ENCODE measurements at places on chromosomes 12 and 14.
A peak's percentile ranks its signal among the peaks of the same experiment; 100 is the strongest.

DNA sequence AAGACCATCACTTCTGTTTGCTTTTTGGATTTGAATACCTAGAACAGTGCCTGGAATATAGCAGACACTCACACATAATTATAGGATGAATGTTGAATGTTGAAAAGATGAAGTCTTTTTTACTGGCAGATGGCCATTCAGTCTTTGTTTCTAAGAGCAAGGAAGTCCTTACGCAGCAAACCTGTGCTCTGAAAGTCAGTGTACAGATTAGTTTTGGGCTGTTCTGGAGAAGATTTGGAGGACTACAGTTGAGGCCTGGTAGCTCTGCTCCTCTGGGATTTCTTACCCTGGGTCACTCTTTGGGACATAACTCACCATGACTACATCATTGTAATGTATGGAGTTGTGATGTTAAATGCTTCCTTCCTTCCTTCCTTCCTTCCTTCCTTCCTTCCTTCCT lies 3.3 kb downstream of the OR4E2 start:
- no peak for DNase-seq

GRCh38 chr12:67943141-67943892 lies 45.9 kb upstream of the IFNG-AS1 start:
- DNase-seq = peak; percentile 86

DNA sequence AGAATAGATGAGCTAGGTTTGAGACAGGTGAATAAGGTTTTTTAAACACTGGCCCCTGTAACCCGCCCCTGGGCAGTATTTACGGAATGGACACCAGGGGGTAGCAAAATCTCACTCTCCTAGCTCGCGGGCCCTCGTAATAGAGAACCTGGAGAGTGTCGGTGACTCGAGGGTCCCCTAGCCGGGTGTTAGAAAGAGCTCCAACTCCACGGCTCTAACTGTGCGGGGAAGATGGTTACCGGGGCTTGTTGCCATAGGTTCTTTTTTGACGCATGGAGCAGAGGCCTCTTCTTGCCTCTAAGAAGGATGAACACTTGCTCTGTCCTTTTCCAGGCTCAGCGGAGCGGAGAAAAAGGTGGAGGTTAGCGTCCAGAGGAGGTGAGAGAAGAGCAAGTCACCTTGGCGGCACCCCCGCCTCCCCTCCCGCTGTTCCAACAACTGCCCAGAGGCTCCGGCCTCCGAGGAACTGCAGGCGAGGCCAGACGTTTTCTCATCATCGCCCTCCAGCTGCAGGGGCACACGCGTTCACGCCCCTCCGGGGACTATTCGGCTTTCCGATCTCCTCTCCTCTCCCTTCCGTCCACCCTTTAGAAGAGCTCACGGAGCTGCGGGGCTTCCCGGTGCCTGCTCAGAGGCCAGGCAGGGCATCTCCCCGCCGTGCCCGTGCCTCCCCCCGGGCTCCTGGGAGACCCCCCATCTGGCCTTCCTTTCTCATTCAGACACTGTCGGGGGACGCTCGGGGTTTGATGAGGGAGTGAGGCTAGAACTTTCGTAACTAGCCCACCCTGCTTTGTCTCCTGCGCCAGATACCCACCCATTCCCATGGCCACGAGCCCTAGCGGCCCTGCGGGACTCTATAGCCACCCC lies 1.4 kb upstream of the ARHGEF40 start:
- peak; percentile 75 for DNase-seq

DNA sequence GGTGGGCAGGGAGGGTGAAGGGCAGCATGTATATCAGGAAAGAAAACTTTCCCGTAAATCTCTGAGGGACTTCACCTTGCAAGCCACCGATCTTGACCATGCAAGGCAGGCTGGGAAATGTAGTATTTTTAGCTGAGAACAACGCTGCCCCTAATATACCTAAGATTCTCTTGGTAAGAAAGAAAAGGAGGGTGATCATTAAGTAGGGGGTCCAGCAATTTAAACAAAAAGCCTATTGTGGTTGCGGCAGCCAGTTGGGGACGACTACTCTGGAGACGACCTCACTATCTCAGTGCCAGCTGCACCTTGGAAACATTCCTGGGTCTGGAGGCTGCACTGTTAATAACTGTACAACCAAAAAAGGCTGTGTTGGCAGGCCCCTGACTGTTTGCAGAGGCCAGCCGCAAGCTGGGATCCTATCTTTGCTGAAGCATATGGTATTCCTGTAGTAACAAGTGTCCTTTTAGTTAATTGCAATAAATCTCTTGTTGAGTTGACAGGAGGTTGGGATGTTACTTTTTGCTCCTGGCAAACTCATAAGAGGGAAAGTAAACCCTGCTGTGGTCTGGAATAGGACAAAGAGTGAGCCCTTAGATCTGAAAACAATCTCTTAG lies 6.4 kb downstream of the APOLD1 start:
- no peak for DNase-seq

DNA sequence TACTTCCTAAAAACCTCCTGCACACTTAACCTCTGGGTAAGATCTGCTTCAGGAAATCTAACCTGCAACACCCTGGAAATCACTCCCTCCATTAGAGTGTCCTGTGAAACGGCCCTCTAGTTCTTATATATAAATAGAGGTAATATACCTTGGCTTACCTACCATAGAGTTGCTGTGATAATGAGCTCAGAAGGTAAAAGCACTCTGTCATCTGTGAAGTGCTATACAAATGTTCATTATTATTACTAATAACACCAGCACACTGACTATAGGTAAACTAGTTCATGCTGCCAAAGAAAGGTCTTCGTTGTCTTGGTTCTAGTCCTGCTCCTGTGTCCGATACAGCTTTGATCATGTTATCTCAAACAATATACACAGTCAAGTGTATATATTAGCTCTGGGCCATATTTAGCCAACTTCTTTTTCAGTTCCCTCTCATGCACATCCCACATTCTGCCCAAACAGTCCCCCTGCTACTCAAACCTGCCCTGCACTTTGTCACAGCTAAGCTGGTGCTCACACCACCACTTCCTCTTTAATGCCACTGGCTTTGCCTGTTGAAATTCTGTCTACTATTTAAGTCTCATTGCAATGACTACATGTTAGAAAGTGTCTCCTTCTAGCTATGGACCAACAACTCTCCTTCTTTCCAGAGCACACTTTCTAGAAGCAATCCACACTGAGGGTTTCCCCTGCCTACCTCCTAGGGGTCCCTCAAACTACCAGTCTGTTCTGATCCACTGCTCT lies 5.1 kb downstream of the E2F7 start:
- peak; percentile 18 for DNase-seq

DNA sequence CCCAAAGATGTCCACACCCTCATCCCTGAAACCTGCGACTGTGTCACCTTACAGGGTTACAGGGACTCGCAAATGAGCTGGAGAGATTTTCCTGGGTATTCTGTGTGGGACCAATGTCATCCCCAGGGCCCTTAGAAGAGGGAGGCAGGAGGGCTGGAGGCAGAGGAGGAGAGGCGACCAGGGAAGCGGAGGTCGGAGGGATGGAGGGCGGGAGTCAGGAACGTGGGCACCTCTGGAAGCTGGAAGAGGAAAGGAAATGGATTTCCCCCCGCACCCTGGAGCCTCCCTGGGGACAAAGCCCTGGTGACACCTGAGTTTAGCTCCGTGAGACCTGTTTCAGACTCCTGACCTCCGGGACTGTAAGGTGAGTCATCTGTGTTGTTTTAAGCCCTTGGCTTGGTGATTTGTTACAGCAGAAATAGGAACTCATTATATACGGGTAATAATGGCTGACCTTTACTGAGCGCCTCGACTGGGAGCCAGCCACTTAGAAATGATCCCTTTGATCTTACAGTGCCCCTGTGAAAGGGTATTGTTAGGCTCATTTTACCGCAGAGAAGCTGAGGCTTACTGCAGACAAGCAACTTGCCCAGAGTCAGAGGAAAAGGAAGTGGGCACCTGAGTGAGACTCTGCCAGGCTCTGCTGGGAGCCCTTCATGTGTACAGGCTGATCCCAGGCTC lies 29.3 kb upstream of the FZD10 start:
- no peak for DNase-seq

GRCh38 chr14:65228436-65228835 lies 126.1 kb upstream of the MAX start:
- DNase-seq = no peak

GRCh38 chr12:95976416-95976832 lies 19.7 kb downstream of the HAL start:
- no peak for DNase-seq

GRCh38 chr14:88829685-88830302 lies 5.3 kb downstream of the TTC8 start:
- no peak for DNase-seq

DNA sequence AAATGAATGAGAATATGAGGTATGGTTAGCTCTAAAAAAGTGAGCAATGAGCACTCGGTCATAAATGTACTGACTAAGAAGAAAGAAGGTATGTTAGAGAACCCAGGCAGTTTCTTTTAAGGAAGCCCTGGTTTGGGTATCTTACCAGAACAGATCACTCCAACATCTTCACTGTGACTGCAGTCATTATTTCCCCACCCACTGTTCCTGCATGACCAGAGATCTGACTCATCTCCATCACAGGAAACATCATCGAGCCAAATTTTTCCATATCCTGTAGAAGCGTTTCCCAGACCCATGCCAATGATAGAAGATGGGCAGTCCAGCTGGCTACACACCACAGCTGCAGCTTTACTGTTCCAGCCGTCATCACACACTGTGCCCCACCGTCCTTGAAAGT lies 48.0 kb downstream of the CD163L1 start:
- DNase-seq = no peak

- DNase-seq = peak; percentile 7
These were observed 220.3 kb downstream of the ASCL1 start for GRCh38 chr12:103177639-103178255.

DNA sequence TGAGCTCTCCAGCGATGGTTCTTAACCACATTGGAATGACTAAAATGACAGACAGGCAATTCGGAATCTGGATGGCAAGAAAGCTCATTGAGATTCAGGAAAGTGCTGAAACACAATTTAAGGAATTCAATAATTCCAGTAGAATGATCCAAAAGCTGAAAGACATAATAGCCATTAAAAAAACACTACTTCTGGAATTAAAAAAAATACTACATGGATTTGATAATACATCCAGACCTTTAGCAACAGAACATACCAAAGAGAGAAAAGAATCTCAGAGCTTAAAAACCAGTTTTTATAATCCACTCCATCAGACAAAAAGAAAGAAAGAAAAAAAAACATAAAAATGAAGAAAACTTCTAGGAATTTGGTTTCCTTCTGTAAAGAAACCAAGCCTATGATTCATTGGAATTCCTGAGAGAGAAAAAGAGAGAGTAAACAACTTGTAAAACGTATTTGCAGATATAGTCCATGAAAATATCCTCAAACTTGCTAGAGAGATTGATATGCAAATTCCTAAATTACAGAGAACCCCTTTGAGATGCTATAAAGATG lies 52.8 kb downstream of the SLCO1B1 start:
- DNase-seq = no peak

- no peak for DNase-seq
These were observed 25.8 kb downstream of the CCDC91 start for GRCh38 chr12:28216016-28216415.

All from Ammon's horn (tissue), 1 donor.